T-helper 9 cell (primary cell): ENCODE measurements at places on chromosomes 12 and 14.
A peak's percentile ranks its signal among the peaks of the same experiment; 100 is the strongest.

- no peak for DNase-seq
These were observed 95.2 kb upstream of the HMGA2 start for GRCh38 chr12:65728848-65729793.

GRCh38 chr12:10358131-10358530 is 31.7 kb downstream of the KLRK1 start:
- DNase-seq = no peak

GRCh38 chr12:50362671-50363070 is 33.7 kb downstream of the FAM186A start:
- no peak for DNase-seq

DNA sequence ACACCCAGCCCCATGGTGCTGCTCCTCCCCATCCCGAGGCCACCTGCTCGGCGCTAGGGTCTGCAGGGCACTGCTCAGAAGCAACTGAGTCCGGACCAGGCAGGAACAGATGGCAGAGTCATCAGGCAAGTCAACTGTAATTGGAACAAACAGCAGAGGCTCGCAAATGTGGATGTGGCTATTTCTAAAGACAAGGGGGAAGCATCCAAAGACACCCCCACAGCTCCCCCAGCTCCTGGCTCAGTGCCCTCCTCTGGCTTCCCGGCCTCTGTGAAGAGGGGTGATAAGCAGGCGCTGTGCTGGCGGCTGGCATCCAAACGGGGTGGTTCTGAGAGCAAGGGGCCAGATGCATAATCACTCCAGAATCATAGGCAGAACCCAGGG is 125.6 kb downstream of the PIWIL1 start:
- no peak for DNase-seq

DNA sequence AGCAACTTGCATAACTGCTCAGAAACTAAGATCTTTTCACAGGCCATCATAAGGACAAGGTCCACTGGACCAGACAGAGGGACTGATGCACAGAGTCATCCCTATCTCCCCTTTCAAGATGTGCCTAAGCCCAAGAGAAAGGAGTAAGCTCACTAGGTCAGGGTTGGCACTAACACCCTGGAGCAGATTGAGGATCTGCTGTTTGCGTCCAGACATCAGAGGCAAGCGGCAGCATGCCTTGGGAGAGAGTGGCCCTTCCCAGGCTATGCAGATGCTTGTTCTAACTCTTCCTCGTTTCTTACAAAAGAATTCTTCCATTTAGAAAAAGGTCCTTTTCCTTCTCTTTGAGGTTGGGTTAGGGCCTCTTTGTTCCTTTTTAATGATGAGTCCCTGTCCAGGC is 187.2 kb downstream of the KCNA5 start:
- DNase-seq = no peak

DNA sequence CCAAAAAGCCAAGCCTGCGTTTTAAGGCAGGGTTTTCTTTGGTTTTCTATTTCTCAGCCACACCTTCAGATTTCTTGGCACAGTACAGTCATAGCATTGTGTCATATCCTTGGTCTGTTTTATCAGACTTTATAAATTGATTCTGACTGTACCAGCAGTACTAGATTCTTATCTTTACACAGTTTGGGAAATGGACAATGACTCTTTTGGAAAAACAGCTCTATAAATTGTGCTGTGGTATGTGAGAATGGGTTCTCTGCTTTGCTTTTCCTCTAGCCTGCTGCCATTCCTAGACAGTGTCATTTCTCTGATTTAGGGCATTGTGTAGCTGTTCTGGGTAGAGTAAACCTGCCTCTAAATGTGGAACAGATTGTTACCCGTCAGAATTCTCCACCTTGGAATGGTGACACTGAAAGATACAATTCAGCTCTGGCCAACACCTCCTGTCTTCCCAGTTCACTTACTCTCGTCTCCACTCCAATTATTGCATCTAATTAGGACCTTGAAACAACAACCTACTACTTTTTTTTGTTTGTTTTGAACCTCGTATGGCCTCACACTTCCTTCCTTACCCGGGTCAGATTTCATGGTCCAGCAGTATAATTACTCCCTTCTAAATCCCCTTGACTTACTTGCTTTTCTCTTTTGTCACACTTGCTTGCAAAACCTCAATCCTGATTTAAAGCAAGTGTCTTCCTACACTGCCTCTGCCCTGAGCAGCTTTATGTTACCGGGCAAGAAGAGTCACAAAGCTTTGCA is 226.3 kb downstream of the ERC1 start:
- no peak for DNase-seq

- no peak for DNase-seq
These were observed 117.3 kb downstream of the CPNE8 start for GRCh38 chr12:38788106-38788505.

- DNase-seq = no peak
These were observed 49.5 kb downstream of the ADIPOR2 start for GRCh38 chr12:1740161-1740948.

GRCh38 chr14:64998455-64998931 is 11.8 kb downstream of the FNTB start:
- DNase-seq = no peak

GRCh38 chr14:100616854-100617409 is 29.7 kb upstream of the BEGAIN start:
- DNase-seq = no peak

DNA sequence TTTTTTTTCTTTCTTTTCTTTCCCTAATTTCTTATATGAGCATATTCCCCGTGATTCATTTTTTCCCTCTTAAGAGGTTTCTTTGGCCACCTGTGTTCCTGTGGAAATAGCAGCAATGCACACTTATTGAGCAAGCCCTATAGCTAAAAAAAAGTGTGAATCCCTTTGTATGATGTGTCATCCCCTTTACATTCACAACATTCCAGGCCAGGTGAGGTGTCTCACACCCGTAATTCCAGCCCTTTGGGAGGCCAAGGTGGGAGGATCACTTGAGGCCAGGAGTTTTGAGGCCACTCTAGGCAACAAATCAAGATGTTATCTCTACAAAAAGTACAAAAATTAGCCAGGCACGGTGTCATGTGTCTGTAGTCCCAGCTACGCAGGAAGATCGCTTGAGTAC is 700.4 kb upstream of the TBX3 start:
- no peak for DNase-seq

GRCh38 chr14:90319634-90320541 is 11.9 kb downstream of the NRDE2 start:
- no peak for DNase-seq

DNA sequence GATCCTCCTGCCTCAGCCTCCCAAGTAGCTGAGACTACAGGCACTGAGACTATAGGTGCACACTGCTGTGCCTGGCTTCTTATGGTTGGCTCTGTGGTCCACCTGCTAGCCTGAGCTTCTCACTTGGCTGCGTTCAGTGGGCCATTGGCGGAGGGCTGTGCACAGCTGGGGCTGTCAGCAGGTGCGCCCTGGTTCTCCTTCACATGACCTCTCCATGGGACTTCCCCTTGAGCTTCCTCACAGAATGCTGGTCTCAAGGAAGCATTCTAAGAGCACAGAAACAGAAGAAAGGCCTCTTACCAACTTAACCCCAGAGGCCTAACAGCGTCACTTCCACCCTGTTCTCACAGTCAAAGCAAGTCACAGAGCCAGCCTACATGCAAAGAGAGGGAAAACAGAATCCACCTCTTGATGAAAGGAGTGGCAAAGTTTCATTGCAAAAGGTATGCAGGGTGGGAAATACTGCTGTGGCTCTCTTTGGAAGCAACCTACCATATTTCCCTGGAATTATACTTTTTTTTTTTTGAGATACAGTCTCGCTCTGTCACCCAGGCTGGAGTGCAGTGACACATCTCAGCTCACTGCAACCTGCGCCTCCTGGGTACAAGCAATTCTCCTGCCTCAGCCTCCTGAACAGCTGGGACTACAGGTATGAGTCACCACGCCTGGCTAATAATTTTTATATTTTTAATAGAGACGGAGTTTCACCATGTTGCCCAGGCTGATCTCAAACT is 9.3 kb downstream of the RILPL2 start:
- DNase-seq = peak; percentile 25

- DNase-seq = no peak
These were observed 5.7 kb upstream of the SLC38A4 start for GRCh38 chr12:46831335-46832129.

DNA sequence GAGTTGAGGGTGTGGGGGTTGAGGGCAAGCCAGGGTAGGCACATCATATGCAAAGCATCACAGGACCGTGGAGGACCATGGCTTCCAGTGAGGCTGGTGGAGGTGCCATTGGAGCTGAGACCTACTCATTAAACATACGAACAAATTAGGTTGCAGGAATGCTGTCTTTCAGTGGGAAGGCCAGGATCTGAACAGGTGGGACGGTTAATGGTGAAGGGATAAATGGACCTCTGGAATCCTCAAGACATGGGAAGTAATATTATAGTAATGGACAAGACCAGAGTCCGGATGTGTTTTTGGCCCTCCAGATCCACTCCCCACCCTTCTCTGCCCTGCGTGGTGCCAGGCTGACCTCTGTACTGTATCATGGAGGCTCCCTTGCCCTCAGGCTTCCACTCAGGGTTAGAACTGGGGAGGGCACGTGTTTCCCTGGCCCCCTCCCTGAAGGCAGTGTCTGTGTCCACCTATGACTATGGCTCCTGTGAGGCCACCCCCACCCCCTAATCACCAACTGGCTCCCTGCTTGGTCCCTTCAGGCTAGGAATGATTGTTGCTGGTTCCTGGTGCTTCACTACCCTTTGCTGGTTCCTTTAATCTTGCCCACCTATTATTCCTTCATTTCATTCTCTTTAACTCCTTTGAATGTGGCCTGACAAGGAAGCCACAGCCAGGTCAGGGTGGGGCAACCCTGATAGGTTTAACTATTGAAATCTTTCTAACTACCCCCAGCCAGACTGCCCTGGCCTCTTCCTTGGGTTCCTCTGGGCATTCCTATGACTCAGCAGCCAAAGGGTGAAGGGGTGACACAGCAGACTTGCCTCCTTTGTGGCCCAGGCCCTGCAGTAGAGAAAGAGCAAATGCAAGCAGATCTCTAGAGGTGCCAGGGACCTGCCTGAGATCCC is 10.7 kb downstream of the DHRS2 start:
- no peak for DNase-seq

DNA sequence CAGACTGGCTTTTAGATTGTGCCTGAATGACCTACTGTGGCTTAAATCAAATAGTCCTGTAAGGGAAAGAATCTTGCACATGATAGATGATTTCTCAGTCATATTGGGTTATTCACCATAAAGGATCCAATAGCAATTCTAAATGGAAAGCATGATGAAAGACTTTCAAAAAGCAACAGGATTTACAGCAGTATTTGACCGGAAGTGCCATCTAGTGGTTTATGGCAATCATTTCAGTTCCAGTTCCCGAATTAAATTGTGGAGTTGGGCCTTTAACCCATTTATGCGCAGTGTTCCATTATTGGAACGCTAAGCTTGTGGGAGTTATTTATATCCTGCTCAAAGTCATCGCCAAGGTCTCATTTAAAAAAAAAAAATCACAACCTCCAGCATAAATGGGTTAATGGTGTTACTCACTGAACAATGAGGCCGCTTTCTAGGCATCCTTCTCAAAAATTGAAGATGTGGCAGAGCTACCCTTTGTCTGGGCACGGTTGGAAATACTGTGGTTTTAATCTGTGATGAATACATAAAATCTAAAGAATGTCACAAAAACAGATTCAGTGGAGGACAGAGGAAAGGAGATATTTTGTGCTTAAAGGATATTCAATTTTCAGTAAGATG is 60.8 kb upstream of the REP15 start:
- DNase-seq = no peak

DNA sequence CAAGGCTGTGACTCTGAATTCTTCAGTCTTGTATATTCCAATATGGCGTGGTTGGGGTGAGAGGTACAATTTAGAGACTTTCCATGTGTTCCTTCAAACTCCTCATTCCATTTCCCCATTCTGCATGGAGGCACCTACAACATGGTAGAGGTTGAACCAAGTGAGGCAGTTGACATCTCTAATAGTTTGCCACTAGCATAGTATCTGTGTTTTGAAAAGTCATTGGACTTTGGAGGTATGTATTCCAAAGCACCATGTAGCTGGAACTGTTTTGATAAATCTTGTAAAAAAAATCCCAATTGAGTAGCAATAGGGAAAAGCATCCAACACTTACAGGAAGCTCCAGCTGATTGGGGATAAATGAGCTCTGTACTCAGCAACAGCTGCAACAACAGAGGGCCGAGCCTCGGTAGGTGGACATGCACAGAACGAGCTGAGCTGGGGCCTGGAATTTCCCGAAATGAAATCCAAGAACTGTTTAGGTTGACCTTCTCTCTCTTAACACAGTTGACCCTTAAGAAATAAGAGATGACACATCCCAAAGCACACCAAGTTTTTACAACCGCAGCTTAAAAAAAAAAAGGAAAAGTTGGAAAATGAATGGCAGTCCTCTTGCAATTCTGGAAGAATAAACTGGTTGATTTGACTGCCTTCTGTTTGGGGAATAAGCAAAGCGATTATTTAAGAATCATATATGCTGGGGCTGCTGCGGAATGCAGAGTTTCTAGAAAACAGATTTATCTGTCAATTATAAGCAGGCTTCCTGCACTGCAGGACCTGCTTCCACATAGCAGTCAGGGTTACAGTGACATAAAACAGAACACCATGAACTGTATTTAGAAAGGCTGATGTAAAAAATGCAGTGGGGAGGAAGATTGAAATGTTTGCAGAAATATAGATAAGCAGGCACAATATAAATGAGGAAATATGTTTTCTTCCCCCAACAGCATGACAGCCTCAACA is 194.6 kb upstream of the KRR1 start:
- no peak for DNase-seq

GRCh38 chr12:63098851-63099250 is 52.1 kb downstream of the AVPR1A start:
- no peak for DNase-seq

DNA sequence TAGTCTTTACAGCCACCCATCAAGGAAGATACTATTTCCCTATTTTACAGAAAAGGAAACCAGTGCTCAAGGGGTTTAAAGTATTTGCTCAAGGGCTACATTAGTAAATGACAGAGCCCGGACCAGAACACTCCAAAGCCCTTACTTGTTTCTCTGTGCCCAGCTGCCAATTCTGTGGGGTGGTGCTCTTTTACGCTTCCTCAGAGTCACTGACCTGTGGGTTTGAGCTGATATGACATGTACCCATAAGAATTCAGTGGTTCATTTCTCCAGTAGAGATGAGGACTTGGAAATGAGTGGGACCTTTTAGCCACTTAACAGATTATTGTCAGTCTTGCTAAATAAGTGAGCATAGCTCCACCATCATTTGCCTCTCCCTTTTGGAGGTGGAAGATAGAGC is 37.4 kb upstream of the NKX2-8 start:
- DNase-seq = no peak
